ENCODE measurements at places on chromosomes 7 and 10. TPM values are rescaled to one million over a fixed set of nuclear protein-coding genes. Genes with fewer than 3 reads are reported as not detected.
A peak's percentile ranks its signal among the peaks of the same experiment; 100 is the strongest.

Gene UPK3B
- 3.5 TPM for total RNA-seq

Gene FBXO24
- total RNA-seq, result 0.74 TPM

DNA sequence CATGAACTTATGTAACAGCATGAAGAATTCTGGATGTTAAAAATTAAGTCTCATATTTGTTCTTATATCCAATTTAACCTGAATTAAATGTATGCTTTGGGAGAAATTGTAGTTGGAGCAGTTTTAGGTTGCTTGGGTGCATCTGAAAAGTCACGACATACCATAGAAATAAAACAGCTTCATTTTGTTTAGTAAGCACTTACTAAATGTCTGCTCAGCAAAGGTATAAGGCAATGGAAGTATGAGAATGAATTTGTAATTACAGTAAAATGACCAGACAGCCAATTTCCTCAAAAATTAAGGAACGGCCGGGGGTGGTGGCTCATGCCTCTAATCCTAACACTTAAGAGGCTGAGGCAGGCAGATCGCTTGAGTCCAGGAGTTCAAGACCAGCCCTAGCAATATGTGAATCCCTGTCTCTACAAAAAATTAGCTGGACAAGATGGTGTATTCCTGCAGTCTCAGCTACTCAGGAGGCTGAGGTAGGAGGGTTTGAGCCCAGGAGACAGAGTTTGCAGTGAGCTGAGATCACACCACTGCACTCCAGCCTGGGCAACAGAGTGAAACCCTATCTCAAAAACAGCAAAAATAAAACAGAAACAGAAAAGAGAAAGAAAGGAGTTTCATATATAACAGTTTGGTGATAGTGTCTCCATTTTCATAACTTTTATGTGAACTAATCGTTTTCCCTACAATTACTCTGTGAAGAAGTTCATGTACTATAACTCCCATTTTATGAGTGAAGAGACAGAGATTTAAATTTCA is 47.2 kb upstream of the KLF6 start:
- DNase-seq, result no peak

GRCh38 chr10:14822879-14823755 is 14.7 kb downstream of the CDNF start:
- peak; percentile 53 for DNase-seq

- DNase-seq, result no peak
These were observed 15.2 kb upstream of the C10orf53 start for GRCh38 chr10:49664006-49664841.

DNA sequence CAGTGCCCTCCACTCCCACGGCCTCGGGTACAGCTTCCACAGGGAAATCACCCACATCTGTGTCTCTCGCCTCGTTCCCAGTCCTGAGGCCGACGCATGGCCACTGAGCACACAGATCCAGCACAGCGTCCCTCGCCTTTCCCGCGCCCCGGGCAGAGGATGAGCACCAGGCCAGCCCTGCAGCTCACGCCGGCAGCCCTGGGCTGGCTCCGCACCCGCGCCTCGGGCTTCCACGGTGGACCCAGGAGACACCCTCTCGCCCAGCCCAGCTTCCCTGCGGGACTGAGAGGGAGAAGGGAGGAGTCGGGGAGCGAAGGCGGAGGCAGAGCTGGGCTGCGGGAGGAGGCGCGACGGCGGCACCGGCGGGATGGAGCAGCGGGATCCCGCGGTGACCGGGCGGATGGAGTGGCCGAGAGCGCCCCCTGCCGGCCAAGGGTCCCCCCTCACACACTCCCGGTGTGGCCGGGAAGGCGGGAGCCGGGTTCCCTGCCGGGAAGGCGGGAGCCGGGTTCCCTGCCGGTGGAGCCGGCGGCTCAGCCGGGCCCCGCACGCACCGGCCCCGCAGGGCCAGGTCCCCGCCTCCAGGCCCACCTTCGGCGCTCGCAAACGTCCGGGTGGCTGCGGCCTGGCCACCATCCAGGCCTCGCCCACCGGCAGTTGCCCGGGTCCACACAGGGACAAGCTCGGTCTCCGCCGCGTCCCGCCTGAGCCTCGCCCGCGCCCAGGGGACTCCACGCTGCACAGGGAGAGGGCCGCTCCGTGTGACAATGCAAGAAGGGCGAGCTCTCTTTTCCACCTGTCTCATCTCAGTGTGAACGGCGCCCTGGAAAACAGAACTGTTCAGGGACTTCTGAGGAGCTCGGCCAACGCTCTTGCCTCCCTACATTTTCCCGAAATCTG is 110.3 kb upstream of the LANCL2 start:
- DNase-seq, result peak; percentile 95

GRCh38 chr7:36245684-36246299 is 92.7 kb downstream of the EEPD1 start:
- DNase-seq, result peak; percentile 40

- peak; percentile 60 for DNase-seq
These were observed 8.7 kb downstream of the GPR146 start for GRCh38 chr7:1053002-1053411.
